ENCODE measurements at places on chromosomes 5 and 9.
A peak's percentile ranks its signal among the peaks of the same experiment; 100 is the strongest.

GRCh38 chr9:30534896-30535295 lies 1849.5 kb upstream of the ACO1 start:
- DNase-seq = no peak

GRCh38 chr9:69218166-69218565 lies 44.1 kb downstream of the TJP2 start:
- DNase-seq = no peak

DNA sequence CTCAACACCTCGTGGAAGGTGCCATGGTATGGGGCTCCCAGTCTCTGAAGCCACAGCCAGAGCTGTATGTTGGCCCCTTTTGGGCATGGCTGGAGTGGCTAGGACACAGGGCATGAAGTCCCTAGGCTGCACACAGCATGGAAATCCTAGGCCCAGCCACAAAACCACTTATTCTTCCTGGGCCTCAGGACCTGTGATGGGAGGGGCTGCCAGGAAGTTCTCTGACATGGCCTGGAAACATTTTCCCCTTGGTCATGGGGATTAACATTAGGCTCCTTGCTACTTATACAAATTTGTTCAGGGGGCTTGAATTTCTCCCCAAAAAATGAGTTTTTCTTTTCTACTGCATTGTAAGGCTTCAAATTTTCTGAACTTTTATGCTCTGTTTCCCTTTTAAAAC lies 2091.2 kb upstream of the ACO1 start:
- DNase-seq = no peak

GRCh38 chr9:126613651-126614050 lies at the start of gene LMX1B:
TSS of gene LMX1B (plus strand) at chr9:126613928. CDS start at chr9:126614450, 522 bp downstream.
- DNase-seq = peak; percentile 56

DNA sequence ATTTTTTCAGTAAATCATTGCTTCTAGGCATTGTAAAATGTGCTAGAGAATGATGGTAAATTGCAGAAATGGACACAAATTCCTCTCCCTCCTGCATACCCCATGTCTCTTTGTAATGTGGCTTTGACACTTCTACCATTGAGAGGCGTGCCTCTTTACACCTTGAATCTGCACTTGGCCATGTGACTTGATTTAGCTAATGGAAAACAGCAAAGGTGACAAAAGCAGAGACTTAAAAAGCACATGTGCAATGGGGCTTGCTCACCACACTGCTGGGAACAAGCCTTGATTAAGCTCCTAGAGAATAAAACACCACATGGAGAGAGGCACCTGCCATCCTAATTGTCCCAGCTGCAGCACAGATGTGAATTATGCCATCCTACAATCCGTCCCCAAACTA lies 69.9 kb upstream of the NAA35 start:
- no peak for DNase-seq

- DNase-seq = peak; percentile 70
Observed at GRCh38 chr9:108150736-108151586, 661.4 kb upstream of the KLF4 start.

GRCh38 chr5:136703706-136704105 lies 338.4 kb upstream of the TRPC7 start:
- DNase-seq = peak; percentile 2

DNA sequence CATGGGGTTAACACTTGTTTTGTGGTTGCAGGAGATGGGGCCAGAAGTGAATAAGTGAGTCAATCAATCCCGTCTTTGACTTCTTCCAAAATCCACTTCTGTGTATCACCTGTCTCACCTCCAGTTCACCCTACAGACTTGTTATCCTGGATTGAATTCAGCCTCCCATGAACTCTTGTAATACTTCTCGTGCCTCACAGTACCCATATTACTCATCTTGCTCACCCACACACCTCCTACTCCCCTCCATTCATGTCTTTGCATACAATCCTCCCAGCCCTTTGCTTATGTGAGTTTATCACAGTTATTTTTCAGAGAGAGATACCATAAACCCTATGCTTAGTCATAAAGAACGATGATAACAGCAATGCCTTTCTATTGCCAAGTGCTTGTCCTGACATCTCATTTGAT lies 52.9 kb upstream of the PAPPA start:
- DNase-seq = peak; percentile 57

DNA sequence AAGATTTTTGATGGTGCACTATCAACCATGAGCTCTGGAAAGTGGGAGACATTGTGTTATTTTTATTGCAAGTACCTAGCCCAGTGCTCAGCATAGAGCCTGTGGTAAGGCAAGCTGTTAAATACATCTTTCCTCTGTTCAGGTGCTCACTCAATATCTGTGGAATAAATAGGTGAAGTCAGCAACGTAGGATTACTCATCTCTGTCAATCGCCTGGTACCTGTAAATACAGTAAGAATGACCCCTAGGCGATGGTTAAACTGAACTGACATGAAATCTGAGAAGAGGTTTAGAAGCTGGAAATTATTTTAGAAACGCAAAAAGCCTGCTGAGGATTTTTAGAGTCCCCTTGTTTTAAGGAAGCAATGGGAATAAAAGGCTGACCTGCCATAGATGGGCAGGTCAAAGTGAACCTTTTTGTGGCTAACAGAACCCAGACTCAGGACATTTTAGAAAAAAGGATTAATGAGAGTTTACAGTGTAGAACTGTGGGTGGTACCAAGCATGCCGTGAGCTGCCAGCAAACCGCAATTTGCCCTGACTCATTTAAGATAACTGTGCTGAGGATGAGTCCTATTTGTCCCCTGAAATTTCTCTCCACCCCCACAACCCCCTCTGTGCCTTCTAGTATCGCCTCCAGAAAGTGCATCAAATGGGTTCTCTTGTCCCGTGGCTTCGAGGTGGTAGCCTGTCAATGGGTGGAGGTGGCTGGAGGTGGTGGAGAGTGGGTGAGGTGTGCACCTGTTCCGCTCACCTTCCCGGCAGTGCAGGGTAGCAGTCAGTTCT lies 375.1 kb downstream of the MED10 start:
- no peak for DNase-seq

GRCh38 chr5:68246802-68247201 lies 31.2 kb downstream of the PIK3R1 start:
- no peak for DNase-seq

- no peak for DNase-seq
Observed at GRCh38 chr9:8832955-8833354, 1033.4 kb upstream of the DMAC1 start.

GRCh38 chr9:35521708-35522107 lies 31.8 kb downstream of the RUSC2 start:
- peak; percentile 26 for DNase-seq

DNA sequence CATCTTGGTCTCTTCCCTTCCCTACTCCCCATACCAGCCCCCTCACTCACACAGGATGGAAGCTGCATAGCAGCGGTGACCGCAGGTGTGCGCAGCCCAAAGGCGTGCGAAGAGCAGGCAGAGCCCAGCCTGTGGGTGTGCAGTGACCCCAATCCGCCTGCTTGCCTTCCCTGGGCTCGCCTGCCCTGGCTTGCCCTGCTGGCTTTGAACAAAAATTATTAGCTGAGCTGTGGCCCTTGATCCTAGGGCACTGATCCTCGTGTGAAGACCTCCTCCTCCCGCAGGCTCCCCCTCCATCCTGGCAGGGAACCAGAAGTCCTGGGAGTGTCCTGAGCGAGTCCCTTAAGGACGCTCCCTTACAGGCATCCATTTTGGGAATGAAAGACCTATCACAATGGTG lies 31.9 kb downstream of the MORN5 start:
- no peak for DNase-seq
